ENCODE measurements at places on chromosomes 1 and 21.

DNA sequence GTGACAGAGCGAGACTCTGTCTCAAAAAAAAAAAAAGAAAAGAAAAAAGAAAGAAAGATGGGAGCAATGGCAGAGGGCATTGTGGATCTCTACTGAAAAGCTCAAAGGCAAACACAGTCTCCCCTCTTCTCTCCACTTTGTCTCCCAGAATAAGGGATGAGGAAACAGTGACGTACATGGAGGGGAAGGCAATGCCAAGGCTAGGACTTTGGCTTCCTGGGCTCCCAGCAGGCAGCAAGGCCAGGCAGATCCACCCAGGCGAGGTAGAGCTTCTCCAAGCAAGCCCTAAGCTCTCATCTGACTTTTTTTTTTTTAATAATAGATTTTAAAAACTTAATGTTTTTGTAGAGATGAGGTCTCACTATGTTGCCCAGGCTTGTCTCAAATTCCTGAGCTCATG, 4.6 kb downstream of the ARHGEF2 start:
- DNase-seq, result no peak

DNA sequence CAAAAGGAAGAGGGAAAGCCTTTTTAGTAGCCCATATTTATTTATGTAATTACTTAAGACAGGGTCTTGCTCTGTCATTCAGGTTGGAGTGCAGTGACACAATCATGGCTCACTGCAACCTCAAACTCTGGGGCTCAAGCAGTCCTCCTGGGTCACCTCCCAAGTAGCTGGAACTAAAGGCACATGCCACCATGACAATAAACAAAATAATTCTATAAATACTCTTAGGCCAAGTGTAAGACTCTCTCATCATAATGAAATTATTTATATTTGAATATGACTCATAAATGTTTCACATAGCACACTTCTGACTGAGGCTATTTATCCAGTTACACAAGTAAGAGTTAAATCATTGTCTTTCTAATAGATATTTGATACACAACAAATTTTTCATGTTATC, 314.7 kb downstream of the AMY1C start:
- no peak for DNase-seq

DNA sequence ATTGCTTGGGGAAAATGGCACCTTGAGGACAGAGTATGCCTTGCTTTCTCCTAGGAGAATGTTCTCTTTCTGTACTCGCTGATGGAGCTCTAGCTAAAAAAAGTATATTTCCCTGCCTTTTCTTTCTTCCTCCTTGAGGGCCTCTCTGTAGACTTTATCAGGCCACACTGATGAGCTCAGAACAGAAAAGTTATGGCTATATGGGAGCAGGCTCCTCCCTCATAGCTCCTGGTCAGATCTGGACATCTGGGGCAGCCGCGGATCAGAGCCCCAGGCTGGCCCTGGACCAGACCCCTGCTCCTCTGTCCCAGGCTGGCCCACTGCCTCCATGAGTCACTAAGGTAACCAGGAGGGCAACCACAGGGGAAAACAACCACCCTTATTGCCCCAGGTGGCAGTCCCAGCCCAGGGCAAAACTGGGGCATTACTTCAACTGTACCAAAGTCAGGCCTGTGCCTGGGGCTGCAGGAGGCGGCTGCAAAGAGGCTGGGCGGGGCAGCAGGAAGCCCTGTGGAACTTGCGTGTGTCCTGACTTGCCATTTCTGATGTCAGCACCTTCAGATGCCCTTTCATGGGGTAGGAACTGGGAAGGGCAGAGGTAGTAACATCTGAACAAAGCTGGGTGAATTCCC, 26.3 kb upstream of the ZNF648 start:
- DNase-seq, result no peak

DNA sequence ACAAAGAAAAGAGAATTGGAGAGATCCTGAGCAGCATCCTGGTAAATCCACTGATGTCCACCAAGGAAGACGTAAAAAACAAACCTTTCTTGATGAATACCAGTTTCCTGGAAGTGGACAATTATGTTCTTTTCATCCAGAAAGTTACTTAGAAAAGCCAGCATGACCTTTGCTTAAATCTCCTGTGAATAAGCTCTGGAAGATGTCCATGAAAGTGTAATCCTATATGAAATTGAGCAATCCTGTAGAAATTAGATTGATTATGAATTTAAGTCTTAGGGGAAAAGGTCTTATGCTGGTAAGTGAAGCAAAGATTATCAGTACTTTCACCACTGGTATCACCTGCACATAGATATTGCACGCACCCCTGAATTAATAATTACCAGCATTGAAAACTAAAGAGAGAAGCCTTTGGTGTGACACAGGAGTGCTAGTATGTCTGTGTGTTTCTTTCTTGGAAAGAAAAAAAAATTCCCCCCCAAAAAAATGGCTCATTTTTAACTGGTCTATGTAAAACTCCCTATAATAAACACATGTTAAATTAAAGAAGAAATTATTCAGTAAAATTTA, 164.5 kb upstream of the LHX8 start:
- no peak for DNase-seq

DNA sequence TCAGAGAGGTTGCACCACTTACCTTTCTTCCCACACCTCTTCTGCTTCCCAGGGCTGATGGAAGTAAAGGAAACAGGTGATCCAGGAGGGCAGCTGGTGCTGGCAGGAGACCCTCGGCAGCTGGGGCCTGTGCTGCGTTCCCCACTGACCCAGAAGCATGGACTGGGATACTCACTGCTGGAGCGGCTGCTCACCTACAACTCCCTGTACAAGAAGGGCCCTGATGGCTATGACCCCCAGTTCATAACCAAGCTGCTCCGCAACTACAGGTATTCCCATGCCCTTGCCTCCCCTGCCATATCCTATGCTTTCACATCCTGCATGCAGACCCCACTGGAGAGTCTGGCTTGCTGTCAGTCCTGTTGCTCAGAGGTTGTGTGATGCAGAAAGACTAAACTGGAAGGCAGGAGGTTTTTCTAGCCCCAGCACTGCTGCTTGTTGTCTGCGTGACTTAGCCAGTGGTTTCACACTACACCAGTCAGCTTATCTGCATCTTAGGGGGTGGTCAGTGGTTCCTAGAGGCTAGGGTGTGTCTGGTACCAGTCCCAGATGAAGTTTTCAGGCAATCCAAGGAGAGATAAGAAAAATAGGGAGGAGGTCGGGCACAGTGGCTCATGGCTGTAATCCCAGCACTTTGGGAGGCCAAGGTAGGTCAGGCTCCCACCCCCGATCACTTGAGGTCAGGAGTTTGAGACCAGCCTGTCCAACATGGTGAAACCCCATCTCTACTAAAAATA, 10.2 kb downstream of the RHOC start:
- no peak for DNase-seq

DNA sequence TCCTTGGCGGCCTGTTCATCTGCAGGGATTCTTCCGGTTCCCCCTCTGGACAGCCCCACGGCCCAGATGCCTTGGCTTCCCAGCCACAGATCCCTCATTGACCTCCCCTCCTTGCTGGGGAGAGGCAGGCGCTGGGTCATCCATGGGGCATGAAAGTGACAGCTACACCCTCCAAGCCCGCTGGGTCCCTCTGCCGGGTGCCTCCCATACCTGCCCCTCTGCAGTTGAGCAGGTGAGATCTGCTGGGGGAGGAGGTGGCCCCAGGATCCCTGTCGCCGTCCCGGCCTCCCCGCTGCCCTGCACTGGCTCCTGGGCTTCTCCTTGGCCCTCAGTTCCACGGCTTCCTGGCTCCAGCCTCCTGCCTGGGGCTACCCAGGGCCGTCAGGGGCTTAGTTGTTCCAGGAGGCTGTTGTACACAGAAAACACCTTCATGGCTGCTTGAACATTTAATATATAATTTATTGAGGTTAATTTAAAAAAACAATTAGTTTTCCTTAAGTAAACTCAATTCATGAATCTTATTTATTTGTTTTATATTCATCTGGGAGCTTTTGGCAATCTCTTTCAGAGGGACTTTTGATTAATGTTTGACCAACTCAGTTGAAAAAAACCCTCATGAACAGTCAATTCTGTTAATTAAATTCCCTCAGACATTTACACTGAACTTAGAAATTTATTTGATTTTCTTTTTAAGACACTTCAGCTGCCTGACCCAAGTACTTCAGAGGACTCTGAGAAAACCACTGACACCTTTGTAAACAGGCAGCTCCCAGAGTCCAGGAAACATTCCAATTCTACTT, 67.6 kb upstream of the ABCG1 start:
- no peak for DNase-seq

All from cortex of kidney (tissue), 1 donor.